Renal pelvis (tissue), 12 donors: ENCODE measurements at places on chromosomes 7 and 10. TPM values are rescaled to one million over a fixed set of nuclear protein-coding genes. Genes with fewer than 3 reads are reported as not detected.

DNA sequence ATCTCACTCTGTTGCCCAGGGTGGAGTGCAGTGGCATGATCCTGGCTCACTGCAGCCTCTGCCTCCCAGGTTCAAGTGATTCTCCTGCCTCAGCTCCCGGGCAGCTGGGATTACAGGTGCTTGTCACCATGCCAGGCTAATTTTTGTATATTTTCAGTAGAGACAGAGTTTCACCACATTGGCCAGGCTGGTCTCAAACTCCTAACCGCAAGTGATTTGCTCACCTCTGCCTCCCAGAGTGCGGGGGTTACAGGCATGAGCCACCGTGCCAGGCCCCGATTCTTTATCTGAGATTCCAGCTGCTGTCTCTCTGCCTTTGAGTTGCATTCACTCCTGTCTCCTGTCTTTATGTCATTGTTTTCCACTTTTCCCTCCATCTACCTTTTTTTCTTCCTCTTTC is 168.7 kb downstream of the TMEM178B start:
- no peak for DNase-seq

GRCh38 chr10:3471472-3471871 is 298.9 kb upstream of the PITRM1 start:
- no peak for DNase-seq

- no peak for DNase-seq
Measured at GRCh38 chr7:12244129-12244528, 33.0 kb downstream of the TMEM106B start.

- DNase-seq, result peak; percentile 21
Measured at GRCh38 chr7:14303536-14303935, 314.1 kb upstream of the ETV1 start.

The RADIL gene
- 2.1 TPM for polyA plus RNA-seq

The CYP3A7 gene
- polyA plus RNA-seq, result 0.16 TPM

The NOS3 gene
- 12.3 TPM for polyA plus RNA-seq

The POM121C gene
- 49.5 TPM for polyA plus RNA-seq

The PTPN20 gene
- 2.4 TPM for polyA plus RNA-seq

- no peak for DNase-seq
Measured at GRCh38 chr10:118712930-118713634, 41.7 kb downstream of the CACUL1 start.

DNA sequence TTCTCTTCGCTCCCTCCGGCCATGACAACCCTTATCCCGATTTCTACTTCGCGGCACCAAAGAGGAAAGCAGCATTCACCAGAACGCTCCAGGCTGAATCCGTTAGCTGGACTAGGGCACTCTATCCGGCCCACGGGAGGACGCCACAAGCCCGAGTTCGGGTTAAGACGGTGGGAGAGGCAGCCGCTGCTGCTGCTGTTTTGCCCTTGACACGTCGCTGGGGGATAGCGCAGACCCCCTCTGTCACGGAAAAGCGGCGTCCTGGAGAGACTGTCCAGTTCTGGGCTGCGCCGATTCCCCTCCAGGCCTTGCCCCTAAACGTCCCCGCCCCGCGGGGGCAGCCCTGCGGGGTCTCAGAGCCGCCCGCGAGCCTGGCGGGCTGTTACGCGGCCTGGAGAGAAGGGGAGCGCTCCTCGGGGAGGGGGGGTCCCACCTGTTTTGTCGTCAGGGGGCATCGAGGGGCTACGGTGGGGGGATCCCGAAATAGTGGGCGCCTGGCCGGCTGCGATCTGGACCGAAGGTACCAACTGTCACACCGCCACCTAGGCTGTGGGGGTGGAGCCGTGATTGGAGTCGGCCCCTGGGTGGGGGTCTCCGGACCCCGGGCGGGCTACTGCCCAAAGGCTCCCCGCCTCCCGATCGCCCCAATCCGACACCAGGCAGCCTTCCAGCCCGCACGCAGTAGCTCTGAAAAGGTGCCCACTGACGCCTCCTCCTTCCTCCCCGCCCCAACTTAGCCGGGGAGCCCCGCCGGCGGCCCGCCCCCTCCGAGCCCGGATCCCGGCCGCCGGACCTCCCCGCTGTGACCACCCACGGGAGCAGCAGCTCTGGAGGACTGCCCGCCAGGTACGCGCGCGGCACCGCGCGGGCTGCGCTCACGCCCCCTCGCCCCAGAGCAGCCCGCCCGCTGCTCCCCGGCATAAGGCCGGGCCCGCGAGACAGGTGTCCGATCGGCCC is 772 bp downstream of the SGMS1 start:
- peak; percentile 31 for DNase-seq

GRCh38 chr10:127386606-127387327 is 162.3 kb upstream of the NPS start:
- DNase-seq, result no peak

GRCh38 chr10:65719790-65720189 is 1206.0 kb upstream of the LRRTM3 start:
- DNase-seq, result no peak

DNA sequence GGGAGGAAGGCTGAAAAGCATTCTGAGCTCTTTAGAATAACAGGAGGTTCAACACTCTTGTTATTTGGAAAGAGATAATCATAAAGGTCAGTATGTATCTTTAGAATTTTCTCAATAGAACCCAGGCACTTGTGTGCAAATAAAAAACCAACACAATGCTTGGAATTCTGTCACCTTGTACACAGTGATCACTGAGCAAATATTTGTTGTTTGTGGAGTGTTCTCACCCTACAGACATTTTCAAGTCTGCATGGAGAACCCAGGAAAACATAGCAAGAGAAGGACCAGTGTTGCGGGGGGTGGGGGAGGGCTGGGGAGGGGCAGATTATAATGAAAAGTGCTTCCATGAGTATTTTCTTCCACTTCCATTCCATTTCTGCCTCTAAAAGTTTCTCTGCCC is 87.4 kb downstream of the FAM107B start:
- DNase-seq, result no peak

DNA sequence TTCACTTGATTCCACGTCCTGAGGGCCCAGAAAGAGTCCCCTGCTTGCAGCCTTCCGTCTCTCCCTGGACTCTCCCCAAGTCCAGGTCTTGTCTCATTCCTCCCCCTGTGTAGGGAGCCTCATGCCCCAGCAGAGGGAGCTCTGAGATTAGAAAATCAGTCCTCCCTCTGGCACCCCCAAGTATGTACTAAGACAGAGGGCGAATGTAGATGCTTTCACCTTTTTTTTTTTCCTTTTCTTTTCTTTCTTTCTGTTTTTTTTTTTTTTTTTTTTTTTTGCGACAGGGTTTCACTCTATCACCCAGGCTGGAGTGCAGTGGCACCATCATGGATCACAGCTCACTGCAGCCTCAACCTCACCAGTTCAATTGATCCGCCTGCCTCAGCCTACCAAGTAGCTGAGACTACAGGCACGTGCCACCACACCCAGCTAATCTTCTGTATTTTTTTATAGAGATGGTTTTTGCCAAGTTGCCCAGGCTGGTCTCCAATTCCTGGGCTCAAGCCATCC is 10.3 kb downstream of the SFXN3 start:
- peak; percentile 88 for DNase-seq

The CDK1 gene
- polyA plus RNA-seq, result 68.1 TPM

DNA sequence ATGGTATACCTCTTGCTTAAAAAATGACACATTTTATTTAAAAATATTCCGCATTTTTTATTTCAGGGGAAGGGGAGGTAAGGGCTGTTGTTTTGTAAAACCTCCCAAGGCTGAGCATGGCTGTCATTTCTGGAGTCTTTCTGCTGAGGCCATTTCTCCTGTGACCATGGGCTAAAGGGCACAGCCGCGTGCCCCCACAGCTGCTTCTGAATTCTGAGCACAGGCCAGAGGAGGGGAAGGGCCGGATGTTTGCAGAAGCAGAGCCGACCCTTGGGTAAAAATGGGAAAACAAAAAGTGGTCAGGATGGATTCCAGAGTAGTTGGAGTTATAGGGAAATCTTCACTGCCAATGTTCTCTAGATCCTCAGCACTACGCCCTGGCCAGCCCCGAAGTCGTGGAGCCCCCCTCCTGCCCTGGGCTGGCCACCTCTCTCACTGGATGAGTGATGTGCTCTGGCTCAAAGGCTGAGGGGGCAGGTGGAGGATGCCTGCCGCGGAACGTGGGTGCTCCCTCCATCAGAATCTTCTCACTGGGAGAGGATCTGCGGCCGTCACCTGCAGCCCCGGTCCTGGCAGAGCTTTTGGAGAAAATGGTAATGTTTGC is 131.3 kb upstream of the ZEB1 start:
- DNase-seq, result no peak

- no peak for DNase-seq
Measured at GRCh38 chr7:96675548-96675947, 34.1 kb downstream of the SEM1 start.

- peak; percentile 70 for DNase-seq
Measured at GRCh38 chr7:149625340-149625946, 127.8 kb upstream of the ZNF746 start.
